Stimulated activated CD4-positive, alpha-beta T cell treated with anti-CD3 and anti-CD28 coated beads, Interleukin-2, amount 100 ng/mL, for 24 hours (primary cell): ENCODE measurements at places on chromosomes 13 and 19.

DNA sequence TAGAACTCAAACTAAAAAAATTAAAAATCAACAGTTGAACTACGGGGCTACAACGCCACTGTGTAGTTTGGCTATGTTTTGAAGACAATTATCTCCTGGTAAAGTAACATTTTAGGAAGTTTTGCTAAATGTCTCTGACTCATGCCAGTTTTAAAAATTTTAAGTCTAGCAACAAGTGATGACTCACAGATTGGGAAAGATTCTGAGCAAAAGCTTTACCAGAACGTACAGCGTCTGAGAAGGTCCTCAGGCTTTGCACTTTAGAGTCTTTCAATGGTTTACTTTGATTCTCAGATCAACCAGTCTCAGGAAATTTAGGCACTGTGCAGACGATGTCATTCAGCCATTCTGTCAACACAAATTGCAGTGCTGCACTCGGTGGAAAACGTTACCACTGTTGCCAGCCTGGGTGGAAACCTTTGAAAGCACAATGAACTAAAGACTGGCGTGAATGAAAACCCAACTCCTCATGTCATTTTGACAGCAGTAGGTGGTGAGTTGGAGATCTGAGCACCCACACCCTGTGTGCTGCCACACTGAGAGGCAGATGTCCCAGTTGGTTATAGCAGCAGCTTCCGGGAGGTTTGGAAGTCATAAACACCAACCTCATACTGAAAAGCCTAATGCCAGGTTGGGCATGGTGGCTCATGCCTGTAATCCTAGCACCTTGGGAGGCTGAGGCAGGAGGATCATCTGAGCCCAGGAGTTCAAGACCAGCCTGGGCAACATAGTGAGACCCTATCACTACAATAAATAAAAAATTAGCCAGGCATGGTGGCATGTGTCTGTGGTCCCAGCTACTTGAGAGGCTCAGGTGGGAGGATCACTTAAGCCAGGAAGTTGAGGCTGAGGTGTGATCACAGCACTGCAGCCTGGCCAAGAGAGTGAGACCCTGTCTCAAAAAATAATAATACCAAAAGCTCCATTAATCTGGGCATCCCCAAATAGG, 6.3 kb upstream of the WTIP start:
- no peak for DNase-seq

GRCh38 chr19:11364296-11364904, 9.2 kb downstream of the PLPPR2 start:
- no peak for DNase-seq

DNA sequence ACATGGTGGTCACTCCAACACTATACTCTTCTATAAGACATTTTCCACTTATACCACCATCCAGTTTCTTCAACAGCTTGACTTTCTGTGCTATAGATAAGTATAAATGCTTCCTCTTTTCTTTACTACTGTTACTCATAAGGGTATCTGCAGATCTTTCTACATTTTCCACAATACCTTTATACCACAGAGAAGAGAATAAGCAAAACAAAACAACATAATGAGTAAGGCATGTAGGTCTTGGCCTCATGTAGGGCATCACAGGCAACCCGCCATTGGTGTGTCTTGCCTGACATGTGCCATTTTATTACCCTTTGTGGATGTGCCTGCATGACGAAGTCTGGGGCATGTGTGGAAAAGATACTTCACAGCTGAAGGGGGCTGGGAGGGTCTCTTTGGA, 265.3 kb upstream of the STARD13 start:
- no peak for DNase-seq

DNA sequence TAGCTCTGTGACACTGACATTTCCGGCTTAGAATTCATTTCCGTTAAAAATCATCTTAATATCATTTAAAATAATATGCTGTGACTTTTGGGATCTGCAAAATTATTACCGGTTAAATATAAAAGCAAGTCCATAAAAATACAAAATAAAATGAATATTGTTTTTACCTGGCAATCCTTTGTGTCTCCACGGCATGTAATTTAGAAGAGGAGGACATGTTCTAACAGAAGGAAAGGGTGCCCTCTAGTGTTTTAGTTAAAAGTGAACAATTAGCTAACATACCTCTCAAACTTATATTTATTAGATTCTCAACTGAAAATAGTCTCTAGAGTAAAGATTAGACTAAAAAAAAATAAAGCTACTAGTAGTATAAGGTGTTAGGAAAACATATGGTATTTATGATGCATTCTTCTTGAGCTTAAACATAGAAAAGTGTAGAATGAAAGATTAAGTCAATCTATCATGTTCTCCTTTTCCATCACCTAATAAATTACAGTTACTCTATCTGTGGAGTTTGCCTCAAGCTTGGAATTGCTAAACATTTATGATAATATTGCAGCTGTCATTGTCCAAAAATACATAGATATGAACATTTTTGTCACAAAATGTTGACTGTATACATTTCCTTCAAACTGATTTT, 676.7 kb upstream of the SPRY2 start:
- no peak for DNase-seq

DNA sequence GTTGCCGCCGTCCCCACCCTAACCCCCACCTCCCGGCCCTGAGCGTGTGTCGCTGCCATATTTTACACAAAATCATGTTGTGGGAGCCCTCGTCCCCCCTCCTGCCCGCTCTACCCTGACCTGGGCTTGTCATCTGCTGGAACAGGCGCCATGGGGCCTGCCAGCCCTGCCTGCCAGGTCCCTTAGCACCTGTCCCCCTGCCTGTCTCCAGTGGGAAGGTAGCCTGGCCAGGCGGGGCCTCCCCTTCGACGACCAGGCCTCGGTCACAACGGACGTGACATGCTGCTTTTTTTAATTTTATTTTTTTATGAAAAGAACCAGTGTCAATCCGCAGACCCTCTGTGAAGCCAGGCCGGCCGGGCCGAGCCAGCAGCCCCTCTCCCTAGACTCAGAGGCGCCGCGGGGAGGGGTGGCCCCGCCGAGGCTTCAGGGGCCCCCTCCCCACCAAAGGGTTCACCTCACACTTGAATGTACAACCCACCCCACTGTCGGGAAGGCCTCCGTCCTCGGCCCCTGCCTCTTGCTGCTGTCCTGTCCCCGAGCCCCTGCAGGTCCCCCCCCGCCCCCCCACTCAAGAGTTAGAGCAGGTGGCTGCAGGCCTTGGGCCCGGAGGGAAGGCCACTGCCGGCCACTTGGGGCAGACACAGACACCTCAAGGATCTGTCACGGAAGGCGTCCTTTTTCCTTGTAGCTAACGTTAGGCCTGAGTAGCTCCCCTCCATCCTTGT, 6.4 kb downstream of the YIPF2 start:
- no peak for DNase-seq

DNA sequence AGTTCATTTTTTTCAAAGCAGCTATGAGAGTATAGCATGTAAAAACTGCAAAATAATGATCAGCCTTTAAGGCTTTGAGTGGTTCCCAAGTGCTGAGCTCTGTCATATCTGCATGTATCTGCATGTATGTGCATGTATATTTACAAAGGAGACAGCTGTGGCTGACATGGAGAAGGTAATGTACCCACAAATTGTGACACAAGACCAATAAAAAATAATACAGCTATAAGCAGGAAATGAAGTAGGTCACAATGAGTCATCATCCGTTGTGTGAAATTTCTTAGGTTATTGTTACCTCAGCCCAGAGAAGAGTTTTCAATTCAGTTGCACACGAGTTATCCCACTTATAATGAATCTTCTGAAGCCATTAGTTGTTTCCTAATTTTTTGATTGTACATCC, 60.9 kb upstream of the MED4 start:
- no peak for DNase-seq

DNA sequence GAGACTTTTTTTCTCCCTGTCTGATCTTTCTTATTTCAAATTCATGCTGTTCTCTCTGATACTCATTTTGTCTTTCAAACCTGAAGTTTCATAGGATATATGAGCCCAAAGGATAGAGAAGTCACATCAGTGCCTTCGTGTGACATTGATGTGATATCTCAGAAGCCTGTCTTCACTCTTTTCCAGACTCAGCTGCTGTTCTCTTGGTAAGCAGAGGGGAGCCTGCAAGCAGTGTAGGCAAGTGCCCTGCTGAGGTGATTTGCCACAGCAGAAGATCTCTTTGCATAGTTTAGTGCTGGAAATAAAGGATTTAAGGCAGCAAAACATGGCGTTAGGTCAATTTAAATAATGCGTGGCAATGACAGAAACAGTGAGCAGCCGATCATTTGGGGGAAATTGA, 346.7 kb downstream of the ITGBL1 start:
- no peak for DNase-seq

DNA sequence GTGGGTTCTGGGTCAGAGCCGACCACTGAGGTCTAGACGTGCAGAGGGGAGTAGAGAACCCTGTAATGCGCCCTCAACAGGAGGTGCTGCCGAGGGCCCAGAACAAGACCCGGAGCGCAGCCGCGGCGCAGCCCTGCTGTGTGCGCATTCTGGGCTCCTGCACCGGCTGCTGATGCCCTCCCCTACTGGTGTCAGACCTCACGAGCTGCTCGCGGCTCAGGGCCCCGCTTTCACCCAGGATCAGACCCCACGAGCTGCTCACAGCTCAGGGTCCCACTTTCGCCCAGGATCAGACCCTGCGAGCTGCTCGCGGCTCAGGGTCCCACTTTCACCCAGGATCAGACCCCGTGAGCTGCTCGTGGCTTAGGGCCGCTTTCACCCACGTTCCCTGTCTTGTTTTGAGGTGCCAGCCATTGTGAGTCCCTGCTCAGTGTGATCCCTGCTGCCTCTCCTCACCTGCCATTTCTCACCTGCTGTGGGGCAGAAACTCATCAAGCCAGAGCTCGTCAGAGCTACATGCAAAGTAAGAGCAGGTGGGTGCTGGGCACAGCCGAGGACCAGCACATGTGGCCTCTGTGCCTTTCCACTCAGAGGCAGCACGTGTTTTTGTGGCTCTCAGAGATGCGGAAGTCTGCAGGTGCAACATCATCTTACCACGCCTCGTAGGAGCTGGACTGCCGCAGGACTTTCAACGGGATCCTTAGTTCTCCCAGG, 47.0 kb upstream of the C13orf46 start:
- no peak for DNase-seq

DNA sequence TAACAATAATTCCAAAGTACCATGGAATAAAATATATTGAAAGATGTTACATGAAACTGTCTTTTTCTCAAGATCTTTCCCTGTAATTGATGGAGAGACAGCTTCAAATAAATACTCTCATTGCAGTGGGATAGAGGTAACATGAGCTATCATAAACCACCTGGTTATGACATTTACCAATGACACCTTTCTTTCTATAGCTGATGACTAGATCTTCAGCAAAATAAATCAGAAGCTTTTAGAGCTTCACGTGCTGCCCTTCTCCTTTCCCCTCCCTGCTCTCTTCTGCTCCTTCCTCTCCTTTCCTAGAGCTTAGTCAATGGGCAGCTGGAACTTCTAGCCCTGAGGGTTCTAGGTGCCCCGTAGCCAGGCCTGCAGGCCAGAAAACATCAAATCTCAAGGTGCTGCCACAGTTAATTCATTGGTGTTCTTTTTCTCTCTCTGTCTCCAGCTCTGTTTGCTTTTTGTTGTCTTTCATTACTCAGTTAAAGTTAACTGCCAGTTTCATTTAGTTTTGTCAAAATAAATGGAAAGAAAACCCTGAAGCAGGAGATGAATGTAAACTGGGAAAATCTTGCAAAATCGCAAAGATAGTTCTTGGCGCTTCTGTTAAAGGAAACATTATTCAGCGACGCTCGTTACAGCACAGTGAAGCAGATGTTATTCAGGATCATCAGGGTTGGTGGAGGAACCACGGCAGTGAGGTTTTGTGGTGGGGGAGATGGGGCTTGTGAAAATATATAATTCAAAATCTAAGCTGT, 8.3 kb upstream of the METTL21C start:
- DNase-seq: no peak

DNA sequence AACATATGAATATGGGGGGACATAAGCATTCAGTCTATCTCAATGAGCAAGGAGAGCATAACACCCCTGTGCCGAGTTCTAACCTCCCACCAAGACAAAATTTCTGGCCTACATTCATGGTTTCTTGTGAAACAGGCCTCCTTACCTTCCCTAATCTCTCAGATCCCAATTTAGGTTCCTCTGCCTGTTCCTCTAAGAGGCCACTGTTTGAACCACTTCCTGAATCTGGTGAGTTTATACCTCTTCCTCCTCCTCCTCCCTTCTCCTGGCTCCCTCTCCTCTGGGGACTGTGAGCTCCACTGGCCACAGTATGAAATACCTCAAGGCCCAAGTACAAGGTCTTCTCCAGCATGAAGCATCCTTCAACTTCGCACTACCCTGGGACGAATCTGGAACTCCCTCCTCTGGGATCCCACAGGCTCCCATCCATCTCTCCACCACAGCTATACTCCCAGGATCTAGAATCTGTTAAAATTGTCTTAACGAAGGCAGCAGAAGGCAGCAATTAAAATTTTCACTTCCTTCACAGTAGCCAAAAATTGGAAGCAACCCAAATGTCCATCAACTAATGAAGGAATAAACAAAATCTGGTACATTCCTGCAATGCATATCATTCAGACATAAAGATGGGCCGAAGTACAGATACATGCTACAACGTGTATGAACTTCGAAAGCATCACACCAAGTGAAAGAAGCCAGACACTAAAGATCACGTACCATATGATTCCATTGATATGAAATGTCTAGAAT, 7.8 kb upstream of the SIGLECL1 start:
- no peak for DNase-seq

DNA sequence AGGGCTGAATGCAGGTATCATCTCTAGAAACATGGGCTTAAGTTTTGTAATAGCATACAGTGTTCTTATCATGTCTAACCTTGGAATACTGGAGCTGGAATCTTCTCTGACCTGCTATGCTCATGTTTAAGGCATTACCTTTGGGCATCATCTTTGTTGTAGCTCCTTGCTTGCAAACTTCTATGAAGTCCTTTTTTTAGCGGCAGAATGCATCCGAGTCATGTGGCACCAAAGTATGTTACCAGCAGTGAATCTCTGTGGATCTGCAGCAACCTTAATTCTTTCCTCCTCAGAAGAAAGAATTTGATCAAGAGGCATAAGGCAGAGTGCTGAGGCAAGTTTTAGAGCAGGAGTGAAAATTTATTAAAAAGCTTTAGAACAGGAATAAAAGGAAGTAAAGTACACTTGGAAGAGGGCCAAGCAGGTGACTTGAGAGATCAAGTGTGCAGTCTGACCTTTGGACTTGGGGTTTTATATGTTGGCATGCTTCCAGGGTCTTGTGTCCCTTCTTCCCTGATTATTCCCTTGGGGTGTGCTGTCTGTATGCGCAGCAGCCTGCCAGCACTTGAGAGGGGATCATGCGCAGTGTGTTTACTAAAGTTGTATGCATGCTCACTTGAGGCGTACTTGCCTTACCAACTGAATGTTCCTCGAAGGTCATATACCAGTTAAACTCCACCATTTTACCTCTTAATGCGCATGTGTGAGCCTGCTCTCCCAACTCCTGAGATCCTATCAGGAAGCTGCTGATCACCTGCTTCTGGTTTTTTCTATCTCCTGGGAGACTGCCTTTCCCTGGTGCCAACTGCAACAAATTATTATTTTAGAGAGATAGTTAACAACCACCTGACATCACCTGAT, 115.5 kb downstream of the LACC1 start:
- no peak for DNase-seq
